Progenitor cell of endocrine pancreas (in vitro differentiated cells): ENCODE measurements at places on chromosomes 12 and 14.

- DNase-seq, result no peak
Observed at GRCh38 chr14:64118892-64119291, 175.3 kb downstream of the ESR2 start.

- DNase-seq, result no peak
Observed at GRCh38 chr12:9334964-9335363, 126.8 kb upstream of the PZP start.

DNA sequence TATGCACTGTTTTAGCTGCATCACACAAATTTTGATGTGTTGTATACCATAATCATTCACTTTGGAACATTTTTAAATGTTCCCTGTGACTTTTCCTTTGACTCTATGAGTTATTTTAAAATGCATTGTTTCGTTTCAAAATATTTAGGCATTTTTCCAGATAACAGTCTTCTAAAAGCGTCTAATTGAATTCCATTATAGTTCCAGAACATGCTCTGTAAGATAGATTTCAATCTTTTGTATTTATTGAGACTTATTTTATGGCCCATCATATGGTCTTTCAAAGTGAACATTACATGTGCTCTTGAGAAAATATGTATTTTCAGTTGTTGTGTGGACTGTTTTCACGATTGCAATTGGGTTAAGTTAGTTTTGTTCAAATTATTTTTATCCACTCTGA is 98.7 kb upstream of the ARHGAP5 start:
- DNase-seq, result no peak

DNA sequence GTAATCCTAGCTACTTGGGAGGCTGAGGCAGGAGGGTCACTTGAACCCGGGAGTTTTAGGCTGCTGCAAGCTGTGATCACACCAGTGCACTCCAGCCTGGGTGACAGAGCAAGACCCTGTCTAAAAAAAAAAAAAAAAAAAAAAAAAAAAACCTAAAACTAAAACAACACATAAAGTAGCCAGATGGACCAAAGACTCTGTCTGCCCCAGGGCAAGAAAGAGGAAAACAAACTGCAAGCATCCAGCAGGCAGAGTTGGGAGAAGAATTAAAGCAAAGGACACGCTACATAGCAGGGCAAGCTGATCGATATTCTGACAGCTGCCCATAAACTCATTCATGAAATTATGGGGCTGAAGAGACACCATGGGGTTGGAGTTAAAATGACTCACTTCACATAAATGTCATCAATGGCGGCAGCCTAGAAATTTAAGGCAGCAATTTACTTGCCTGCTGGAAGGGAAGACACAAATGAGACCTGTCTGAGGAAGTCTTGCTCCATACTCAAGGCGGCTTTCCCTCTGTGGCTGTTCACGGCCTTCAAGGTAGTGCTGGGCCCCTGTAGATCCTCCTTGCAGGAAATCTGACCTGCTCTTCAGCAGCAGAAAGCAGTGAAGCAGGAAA is 259.1 kb upstream of the FKBP4 start:
- no peak for DNase-seq

GRCh38 chr14:71582705-71583104 is 349.5 kb upstream of the RGS6 start:
- DNase-seq, result no peak

GRCh38 chr12:126051611-126052107 is 986.4 kb downstream of the AACS start:
- no peak for DNase-seq

DNA sequence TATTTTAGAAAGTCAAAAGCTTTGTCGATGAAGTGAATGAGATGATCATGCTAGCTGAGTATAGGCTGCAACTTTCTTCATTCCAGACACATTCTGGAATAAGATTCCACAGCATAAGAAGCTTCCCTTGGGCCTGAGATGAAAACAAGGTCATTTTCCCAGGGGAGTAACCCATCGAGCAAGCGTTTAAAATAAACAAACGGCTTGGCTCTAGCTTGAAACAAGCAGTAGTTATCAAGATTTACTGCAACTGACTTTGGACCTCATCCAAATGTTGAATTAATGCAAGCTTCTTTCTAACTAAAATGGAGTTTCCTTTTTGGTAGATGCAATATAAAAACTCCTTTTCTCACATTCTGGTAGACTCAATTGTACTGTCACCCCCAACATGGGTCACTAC is 23.0 kb downstream of the KCNJ8 start:
- no peak for DNase-seq

DNA sequence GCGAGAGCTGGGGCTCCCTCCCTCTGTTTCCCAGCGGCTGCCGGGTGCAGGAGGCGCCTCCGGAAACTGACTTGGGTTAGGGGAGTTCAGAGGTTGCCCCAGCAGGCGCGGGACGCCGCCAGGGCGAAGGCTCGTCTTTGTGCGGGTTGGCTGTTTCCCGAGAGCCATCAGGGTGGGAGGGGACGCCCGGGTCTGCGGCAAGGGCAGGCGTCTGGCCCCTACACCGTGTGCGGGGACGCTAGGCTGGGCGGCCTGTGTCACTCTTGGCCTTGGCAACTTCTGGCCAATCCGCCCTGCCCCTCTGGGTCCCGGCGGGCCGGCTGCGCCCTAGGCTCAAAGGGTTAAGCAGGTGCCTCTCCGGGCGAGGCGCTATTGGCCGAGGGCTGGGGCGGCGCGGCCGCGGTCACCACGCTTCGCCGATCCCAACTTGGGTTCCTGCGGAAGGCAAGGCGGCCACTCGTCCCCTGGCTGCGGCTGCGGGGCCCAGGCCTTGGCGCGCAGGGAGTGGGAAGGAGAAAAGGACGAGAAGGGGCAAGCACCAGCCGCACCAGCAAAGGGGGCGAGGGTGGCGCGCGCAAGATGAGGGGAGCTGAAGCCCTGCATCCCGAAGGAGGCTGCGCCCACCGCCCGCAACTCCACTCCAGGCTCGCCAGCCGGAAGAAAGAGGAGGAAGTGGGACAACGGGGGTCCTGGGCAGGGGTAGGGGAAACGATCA is 5.6 kb upstream of the NPAS3 start:
- peak; percentile 37 for DNase-seq

DNA sequence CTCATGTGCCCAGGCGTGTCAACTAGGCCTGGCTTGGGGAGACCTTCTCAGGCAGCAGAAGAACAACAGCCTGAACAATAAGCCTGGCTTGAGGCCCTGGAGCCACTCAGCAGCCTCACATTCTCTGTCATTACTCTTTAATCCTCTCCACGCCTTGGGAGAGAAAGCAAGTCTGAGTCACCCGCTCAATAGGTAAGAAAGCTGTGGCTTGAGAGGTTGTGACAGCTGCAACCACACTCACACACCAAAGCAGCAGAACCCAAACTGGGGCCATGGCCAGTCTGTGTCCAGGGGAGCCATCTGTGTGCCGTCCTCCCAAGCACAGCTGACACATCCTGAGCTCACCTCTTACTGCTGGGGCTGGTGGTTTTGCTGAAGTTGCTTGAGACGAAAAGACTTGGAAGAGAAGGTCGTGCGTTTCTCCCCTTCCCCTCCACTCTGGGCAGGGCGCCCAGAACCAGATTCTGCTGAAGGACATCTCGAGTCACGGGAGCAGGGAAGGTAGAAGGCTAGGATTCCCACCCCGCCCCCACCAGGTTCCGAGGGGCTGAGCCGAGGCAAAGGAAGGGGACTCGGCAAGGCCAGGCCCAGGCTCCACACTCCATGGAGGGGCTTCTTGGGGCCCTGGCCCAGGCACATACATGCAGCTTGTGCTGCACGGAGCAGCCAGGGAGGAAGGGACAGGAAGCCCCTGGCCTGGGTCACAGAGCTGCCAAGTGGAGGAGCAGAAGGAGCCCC is 5.5 kb downstream of the TMEM63C start:
- no peak for DNase-seq

- no peak for DNase-seq
Observed at GRCh38 chr12:66623455-66623854, 55.4 kb downstream of the GRIP1 start.

DNA sequence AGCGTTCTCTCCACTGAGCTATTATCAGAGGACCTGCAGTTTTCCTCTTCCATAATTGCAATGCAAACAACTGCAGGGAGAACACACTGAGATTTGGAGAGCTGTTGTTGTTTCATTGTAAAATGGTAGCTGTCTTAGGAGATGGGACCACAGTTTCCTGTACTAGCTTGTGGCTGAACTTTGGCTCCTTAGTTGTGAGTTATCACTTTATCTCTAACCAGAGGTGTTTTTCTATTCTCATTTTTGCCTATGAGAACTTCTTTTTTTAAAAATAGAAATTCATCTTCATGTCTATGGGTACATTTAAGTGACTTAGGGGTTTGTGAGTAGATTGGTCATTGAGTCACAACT is 216.5 kb downstream of the SLC38A4 start:
- no peak for DNase-seq

DNA sequence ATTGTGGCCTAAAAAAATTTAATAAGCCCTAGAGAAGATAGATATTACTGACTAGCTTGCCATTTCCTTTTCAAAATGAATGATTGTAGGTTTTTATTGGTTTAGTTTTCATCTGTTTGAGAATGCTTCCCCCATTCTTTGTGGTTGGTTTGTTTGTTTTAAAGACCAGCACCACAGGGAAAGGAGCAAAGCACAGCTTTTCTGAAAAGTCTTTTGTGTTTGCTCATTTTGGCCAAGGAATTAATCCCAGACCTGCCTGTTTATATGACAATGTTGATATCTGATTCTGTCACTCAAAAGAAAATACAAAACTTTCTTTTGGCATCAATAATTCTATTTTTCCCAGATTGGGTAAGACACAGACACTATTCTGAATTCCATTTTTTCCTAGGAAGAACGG is 312.5 kb upstream of the FLRT2 start:
- no peak for DNase-seq

DNA sequence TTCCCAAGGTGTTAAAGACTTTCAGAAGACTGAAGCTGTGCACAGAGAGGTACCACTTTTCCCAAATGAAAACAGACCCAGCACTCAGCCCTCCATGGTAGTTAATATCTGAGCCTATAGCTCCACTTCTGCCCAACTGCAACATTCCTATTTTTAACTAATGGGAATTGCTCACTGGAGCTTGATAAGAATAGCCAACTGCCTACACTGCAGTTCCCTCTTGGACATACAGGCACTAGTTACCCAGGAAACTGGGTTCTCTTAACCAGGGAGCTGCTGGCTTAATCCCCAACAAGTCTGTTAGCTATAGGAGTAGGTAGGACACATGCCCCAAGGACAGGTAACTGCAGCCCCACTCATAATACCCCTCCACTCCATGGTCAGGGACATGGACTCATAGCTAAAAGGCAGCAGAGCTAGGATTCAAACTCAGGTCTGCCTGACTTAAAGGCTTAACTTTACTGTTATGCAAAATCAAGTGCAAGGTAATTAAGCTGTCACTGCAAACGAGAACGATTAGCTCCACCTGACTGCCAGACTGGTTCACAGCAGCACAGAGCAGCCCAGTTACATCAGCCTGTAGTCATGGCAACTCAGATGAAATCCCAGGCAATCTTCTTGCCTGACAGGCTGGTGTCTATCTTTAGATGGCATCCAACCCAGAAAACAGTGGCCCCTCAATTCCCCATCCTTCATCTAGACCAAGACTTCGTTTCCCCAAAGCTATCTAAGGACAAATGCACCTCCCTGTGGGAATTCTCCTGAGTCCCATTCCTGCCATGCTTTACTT is 77.1 kb upstream of the ACTN1 start:
- DNase-seq, result no peak

- DNase-seq, result no peak
Observed at GRCh38 chr12:4041187-4041885, 168.1 kb upstream of the PARP11 start.

GRCh38 chr12:31626270-31626995 is 33.1 kb upstream of the ETFBKMT start:
- DNase-seq, result no peak

GRCh38 chr12:6872073-6873048 is 742 bp downstream of the SPSB2 start:
- peak; percentile 98 for DNase-seq

DNA sequence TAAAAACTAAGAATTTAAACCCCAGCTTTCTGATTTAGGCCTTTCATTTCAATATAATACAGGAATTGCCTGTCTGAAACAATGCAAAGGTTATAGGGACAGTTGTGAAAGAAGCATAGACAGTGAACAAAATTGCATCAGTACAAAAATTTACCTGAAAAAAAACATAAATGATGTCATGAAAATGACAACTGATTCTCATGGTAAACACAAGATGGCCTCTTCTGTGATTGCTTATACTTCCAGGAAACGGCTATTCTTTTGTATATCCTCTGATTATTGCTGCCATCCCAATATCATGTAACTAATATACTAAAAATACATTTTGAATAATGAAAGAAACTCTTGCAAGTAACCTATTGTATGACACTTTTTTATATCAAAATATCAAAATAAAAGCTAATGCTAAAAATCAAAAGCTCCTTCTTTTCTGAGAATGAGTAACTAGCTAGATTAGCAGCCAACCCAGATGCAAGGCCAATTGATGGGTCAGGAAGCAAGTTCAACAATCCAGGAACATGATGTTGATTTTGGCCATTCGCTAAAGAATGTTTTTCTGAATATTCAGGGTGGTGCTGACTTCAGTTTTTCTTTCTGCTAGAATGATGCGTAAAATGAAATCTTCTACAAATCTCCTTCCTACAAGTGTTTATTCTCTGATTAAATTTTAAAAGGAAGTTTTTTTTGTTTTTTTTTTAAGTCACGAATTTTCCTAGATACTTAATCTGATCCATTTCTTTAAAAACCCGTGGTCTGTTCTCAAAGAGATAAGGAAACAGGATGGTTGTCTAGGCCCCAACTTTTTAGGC is 83.6 kb downstream of the ALX1 start:
- DNase-seq, result no peak
